NT2/D1 (cell line): ENCODE measurements at places on chromosomes 6 and 20.

GRCh38 chr20:15555913-15556312 is 1017.3 kb downstream of the KIF16B start:
- no peak for DNase-seq

- no peak for DNase-seq
Observed at GRCh38 chr20:56195946-56196345, 52.6 kb upstream of the MC3R start.

DNA sequence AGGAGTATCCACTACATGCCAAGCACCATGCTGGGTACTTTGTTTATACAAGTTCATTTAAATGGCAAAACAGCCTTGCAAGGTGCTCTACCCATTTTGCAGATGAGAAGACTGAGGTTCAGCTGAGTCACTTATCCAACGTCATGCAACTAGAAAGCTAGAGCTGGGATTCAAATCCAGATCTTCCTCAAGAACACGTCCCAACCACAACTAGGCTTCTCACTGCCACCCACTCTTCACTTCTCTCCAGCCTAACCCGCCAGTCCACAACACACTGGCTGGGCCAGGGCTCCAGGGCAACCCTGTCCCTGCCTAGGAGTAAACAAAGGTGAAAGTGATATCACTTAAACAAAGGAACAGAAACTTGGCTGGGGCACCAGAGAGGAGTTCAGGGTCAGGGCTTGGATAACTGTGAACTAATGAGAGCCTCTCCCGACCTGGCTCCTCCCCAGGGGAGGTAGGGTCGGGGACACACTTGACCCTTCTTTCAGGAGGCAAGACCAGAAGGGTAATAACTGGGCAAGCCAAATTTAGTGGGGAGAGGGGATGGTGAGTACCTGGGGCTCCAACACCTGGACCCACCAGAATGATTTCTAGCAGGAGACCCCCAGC is 7.9 kb downstream of the SDC4 start:
- no peak for DNase-seq

DNA sequence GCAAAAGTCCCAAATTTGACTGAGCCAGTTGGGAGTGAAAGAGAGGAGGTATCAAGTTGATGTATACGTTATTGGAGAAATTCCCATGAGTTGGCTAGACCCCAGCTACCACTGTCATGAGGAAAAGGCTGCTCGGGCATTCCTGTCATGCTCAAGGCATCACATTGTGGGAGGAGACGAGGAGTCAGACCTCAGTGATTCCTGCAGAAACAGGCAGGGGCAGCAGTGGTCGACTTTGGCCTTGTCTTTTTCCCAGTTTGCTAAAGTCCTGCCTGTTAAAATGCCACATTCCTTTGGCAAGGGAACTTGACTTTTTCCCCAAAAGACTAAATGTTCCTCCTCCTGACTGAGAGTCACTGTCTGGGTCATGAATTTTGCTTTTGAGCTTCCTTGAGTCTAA is 295.5 kb upstream of the HS3ST5 start:
- peak; percentile 8 for DNase-seq

DNA sequence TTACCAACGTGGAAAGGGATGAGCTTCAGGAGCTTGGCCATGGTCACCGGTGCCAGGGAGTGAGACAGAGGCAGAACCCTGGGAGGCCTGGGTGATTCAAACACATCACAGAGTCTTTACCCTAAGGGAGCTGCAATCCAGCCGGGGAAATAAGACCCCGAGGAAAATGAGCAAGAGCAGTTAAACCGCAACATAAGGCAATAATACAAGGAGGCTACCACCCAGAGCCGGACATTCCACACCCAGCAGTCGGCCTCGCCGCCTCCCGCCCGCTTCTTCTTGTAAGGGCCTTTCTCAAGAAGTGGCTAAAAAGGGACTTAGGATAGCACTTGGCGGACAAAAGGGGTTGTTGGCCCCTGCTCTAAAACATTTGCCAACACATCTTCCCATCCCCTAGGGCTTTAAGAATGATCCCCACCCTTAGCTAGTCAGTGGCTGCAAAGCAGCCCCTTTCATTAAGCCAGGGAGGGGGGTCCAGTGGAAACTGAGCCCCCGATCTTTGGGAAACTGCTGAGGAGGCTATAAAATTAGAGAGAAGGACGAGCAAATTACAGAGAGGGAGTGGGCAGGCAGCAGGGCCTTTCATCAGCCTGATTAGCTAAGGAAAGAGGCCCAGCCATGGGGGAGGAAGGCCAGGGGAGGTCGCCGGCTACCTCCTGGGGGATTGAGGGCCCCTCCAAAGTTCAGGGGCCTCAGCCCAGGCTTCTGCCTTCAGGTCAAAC is 34.3 kb downstream of the SNX5 start:
- DNase-seq, result no peak

DNA sequence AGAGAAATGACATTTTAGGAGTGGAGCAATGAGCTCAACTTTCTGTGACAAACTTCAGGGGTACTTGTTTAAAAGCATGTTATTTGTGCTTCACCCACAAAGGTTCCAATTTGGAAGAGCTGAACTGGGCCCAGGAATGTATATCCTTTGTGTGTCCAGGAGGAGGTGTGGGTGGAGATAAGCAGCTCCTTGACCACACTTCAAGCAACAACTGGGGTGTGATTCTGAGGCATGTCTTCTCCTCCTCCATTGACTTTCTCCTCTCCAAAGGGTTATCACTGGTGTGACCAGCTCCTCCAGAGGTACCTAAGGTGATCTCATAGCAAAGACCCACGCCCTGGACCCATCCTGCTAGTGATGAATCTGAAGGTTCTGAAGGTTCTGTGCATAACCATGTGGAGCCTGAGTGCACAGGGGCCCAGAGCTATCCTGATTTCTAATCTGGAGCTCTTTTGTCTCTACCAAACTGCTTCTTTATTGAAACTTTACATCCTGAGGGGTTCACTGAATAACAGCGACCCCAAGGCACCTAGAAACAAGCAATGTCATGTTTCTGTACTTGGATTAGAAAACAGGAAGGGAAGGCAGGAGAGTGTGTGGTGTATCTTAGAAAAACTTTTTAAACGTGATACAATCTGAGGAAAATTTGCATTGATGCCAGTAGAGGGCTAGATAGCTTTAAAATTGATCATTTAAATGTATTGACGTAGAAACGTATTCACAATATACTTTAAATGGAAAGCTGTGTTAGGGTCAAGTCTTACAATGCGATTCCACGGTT is 60.9 kb upstream of the CD93 start:
- no peak for DNase-seq

GRCh38 chr6:107264357-107264840 is 149.1 kb upstream of the BEND3 start:
- DNase-seq, result no peak

GRCh38 chr6:53032849-53033248 is 32.4 kb upstream of the FBXO9 start:
- no peak for DNase-seq
